DMS153 (cell line): ENCODE measurements at places on chromosomes 4 and X.

- DNase-seq, result no peak
Measured at GRCh38 chr4:38101563-38101962, 141.4 kb downstream of the PTTG2 start.

GRCh38 chr4:19579608-19580007, 672.1 kb upstream of the SLIT2 start:
- no peak for DNase-seq

GRCh38 chrX:12210971-12211370, 72.7 kb downstream of the FRMPD4 start:
- DNase-seq, result no peak

DNA sequence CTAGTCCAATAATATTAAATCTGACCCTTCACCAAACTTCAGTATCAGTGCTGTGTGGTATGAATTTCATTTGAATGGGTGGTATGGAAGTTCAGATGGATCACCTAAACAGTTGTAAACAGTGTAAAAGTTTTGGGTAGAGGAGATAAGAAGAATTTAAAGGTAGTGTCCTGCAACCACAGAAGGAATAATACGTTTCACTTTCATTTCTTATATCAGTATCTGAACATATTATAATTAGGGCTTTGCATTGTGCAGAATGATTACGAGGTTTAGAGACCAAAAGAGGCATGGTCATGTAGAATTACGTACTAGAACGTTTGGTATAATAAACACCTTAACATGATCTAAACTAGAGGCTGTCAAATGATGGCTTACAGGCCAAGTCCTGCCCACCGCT, 116.1 kb downstream of the PDLIM5 start:
- no peak for DNase-seq

- DNase-seq, result peak; percentile 5
Measured at GRCh38 chrX:81174286-81174685, 27.4 kb downstream of the HMGN5 start.

DNA sequence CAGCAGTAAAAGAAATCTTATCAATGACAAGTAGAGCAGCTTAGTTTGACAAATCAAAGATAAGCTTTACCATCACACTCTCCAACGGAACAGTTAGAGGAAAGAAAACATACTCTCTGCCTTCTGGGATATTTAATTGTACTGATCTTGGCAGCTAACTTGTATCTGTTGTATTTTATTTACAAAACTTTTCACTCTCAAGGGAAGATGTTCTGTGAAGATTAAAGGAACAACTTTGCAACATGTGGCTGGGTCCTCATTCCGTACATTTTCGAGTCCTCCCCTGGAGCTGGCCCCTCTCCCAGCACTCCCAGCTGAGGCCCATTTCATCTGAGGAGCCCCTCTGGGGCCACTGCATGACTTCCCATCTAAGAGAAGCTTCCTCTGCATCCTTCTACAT, 74.4 kb downstream of the RPS3A start:
- DNase-seq, result no peak

DNA sequence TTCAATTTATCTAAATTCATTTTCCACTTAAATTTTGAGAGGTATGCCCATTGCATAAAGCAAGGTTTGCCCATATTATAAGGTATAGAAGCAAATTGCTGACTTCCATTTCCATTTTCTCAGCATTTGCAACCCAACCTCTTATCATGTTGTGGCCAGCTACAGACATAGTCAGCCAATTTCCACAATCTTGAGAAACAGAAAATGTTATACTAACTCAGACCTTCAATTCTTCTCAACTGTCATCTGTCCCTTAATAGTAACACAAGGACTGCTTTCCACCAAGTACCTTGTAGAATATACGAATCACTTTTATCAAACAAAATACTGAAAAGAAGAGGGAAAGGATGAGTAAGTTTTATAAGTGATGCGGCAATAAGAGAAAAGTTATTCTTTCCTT, 11.2 kb upstream of the GRIA3 start:
- no peak for DNase-seq

DNA sequence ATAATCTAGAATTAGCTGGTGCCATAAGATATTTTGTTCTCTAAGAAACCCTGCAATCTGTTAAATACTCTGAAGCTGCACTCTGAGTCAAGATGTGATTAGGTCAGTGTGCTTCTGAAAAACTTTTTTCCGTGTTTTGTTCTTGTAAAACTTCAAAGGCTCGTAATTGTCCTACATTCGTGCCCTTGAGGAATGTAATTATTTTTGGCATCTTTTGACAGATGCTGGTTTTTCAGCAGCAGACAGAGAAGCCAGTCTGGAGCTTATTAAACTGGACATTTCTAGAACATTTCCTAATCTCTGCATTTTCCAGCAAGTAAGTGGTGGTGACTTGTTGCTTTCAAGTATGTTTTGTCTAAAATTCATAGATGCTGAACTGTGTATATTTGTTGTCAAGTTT, 36.8 kb upstream of the TADA2B start:
- no peak for DNase-seq

GRCh38 chr4:119032921-119033685, 102.5 kb upstream of the MYOZ2 start:
- DNase-seq, result no peak

DNA sequence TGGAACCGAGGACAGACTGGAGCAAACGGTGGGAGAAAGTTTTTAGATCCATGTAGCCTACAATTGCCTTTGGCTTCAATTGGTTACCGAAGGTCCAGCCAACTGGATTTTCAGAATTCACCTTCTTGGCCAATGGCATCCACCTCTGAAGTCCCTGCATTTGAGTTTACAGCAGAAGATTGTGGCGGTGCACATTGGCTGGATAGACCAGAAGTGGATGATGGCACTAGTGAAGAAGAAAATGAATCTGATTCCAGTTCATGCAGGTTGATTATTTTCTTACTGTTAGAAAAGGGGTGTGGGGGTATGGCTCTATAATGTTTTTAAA, 702 bp downstream of the KLHL5 start:
- DNase-seq, result no peak

GRCh38 chrX:15277604-15278003, 7.7 kb upstream of the ASB9 start:
- DNase-seq, result no peak

- no peak for DNase-seq
Measured at GRCh38 chrX:2801223-2801622, 27.5 kb upstream of the GYG2 start.

- DNase-seq, result no peak
Measured at GRCh38 chr4:38211885-38212284, 251.7 kb downstream of the PTTG2 start.

DNA sequence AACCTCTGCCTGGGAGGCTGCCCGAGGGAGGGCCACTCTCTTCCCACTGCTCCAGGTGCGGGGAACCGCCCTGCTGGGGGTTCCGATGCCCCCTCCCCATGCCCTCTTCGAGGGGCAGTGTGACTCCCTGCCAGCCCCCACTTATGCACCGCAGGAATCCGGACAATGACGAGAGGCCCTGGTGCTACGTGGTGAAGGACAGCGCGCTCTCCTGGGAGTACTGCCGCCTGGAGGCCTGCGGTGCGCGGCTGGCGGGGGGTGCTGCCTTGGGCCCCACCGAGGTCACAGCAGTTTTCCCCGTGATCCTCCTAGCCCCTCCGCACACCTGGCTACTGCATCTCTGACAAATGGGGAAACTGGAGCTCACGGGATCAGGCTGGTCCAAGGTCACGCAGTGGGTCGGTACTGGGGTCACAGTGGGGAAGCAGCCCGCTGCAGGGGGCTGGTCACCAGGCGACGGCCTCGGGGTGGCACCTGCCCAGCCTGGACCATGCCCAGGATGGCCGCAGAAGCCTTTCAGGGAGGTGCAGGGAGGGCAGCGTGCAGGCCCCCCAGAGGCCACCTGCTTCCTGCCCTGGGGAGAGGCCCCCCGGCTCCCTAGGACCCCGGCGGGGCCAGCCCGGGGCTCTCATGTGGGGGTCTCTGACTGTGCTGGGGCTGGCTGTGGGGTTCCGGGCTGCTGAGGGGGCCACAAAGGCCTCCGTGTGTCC, 3.5 kb downstream of the HGFAC start:
- DNase-seq, result no peak

- DNase-seq, result no peak
Measured at GRCh38 chrX:37726346-37726745, 40.8 kb downstream of the XK start.

GRCh38 chr4:176191974-176192373, 3.4 kb downstream of the SPATA4 start:
- DNase-seq, result peak; percentile 90

GRCh38 chrX:23497919-23498318, 163.3 kb downstream of the PTCHD1 start:
- no peak for DNase-seq

- no peak for DNase-seq
Measured at GRCh38 chr4:87913896-87914295, 61.6 kb upstream of the SPP1 start.

DNA sequence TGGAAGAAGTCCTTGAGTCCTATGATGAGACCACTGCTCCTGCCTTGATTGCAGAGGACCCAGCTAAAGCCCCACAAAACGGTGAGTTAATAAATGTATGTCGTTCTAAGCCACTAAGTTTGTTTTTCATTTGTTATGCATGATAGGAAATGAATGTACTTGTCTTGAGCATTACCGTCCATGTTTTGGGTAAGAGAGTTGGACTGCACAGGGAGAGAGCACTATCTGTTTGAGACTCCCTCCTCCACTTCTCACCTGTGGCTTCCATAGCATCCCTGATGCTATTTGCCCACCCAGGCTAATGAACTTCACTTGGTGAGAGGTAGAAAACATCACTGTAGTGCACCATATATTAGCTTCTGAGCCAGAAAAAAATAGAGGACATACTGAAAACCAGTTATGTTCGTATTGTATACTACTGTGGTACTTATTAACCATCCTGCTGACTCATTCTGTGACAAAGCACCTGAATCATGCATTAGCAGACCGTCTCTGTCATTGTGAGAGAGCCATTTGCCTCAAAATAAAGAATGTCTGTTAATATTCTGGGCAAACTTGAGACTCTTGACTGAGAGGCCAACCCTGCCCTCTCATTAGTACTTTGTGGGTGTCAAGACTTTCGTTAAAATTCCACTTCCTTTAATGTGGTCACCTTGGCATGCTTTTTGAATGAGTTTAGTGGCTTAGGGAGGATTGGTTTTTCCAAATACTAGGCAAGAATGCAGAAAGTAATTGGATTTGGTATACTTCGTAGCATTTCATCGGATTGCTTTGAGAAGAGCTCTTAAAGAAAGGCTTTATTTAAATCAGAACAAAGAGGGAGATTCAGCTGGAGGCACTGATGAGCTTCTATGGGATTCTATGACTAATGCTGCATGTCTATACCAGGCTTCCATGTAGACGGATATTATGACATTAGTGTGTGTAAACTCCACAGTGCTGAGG, 99.3 kb upstream of the GRPR start:
- DNase-seq, result no peak

DNA sequence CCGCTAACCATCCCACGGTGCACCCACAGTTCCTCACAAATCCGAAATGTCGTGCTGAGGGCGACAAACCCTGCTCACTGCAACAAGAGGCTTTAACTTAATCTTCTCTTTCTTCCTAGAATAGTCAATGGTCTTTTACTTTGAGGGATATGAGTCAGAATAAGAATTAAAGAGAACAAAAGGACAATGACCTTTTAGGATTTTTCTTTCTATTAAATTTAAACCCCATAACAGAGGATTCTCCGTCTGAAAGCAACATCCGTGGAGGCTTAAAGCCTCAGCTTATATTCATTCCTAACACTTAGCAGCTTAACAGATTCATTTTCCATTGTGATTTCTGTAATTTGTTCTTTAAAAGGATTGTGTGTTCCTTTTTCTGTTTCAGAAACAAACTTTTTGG, 44.9 kb upstream of the PUDP start:
- no peak for DNase-seq

GRCh38 chr4:139666735-139667281, 1.2 kb downstream of the MGST2 start:
- DNase-seq, result peak; percentile 75

DNA sequence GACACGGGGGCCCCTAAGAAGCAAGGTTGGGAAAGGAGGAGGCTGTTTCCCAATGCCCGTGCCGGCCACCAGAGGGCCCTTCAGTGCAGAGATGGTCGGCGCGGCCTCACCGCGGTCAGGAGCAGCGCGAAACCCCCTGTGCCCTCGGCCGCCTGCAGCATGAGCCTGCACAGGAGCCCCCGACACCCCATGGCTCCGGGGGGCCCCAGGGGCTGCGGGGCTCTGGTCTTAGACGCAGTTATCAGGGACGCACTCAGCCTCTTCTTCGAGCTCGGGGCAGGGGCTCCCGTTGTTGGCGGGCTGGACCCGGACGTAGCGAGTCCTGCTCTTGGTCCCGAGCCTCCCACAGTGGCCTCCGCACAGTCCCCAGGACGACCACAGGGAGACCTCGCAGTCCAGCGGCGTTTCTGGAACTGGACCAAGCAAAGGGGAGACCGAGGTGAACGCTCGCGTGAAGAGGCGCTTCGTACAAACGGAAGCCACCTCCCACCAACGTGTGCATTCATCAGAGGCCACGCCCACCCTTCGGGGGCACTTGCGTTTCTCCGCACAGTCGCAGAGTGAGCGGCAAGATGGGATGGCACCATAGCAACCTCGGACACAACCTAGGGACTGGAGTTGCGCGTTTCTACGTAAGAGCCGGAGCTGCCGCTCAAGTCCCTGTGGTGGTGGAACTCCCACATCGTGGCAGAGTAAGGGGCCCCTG, 5.0 kb downstream of the SPON2 start:
- peak; percentile 65 for DNase-seq

DNA sequence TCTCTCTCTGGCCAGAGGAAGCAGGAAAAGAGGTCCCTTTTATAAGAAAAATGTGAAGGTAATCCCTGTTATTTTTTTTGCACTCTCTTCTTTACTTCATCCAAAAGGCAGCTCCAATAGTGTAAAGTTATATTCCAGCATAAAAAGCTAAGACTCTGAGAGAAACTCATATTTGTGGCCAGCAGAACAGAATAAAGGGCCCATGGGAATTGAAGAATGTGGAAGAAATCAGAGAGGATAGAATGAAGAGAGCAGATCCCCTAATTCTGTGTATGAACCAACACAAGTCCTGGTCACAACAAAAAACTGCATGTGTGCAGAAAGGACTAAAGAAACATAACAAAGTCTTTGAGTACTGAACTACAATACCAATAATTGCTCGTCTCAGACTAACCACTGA, 22.3 kb downstream of the RPS6KA6 start:
- no peak for DNase-seq

GRCh38 chr4:54802336-54802735, 144.6 kb downstream of the KIT start:
- no peak for DNase-seq

GRCh38 chr4:129823105-129823504, 727.2 kb downstream of the C4orf33 start:
- no peak for DNase-seq

DNA sequence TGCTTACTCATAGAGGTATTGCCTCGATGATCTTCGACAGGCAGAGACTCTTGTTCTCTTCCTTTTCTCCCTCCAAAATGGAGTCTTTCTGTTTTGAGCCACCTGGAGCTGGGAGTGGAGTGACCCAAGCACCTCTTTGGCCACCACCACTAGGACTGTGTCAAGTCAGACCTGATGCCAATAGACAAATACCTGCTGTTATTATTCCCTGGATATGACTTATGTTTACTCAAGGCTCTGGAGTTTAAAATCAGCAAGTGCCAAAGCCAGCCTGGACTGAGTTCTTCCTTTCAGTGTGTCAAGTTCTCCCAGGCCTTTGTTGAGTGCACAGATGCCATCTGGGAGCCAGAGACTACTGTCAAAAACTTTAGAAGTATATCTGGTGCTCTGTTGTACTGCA, 130.2 kb upstream of the SLC6A14 start:
- no peak for DNase-seq
